ENCODE measurements at places on chromosomes 5 and 9. TPM values are rescaled to one million over a fixed set of nuclear protein-coding genes. Genes with fewer than 3 reads are reported as not detected.

GRCh38 chr9:137784046-137784445 lies 93.5 kb upstream of the CACNA1B start:
- DNase-seq, result no peak

ARHGEF39 gene
- 0.59 TPM for total RNA-seq

DNA sequence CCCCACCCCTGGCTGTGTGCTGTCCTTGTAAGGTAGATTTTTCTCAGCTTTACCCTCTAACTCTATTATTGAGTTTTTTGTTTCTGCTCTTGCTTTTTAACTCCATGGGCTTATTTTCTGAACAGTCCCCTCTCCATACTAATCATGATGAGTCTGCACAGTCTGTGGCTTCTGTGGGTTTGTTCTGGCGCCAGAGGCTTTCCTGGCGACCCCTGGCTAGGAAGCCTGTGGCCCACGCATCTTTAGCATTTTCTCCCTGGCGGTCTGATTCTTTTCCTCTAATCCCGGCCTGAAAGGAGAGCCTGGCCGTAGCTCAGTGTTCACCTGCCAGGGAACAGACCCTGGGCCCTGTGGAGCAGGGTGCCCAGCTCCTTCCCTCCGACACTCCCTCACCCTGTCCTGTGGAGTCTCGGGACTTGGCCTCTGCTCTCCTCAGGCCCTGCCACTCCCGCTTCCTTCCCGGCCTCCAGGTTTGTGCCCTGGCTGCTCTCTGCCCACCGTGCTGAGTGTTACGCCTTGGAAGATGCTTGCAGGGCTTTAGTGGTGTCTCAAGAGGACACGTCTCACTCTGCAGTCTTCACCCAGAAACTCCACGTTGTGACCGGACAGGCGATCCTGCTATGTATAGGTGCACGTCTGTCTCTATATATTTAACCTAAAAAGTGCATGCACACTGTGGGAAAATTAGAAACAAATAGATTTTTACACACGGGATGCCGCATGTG lies 31.7 kb upstream of the LRRC14B start:
- no peak for DNase-seq

DNA sequence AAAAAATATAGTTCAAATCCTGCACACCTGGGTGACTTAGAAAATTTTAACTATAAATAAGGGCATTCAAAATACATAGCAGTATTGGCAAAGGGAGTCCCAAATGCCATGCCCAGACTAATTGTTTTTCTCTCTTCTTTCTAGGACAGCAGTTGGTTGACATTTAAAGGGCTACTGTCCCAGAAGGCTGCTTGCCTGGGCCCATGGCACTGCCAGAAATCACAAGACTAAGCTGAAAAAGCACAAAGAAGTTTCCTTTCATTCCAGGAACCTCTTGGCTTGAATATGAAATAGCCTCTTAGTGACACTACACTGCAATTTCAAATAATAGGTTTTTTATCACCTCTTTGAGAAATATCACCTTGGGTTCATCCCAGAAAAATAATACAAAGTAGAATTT lies 388.9 kb upstream of the TRPC7 start:
- no peak for DNase-seq

DNA sequence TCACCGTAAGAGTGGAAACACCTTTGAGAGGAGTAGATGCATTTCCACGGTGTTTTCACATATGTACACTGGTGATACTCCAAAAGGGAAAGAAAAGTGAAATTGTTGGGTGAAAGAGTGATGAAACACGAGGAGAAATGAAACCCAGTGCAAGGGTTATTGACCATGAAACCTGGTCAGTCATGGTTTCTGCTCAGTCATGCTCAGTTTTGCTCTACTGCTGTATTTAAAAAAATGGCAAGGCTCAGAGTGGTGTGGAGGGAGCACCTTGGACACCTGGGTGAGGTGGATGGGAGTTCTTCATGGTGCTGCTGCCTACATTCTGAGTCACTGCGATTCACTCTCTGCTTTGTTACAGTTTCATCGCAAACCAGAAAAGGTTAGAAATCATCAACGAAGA lies 32.3 kb downstream of the NTRK2 start:
- DNase-seq, result no peak

DNA sequence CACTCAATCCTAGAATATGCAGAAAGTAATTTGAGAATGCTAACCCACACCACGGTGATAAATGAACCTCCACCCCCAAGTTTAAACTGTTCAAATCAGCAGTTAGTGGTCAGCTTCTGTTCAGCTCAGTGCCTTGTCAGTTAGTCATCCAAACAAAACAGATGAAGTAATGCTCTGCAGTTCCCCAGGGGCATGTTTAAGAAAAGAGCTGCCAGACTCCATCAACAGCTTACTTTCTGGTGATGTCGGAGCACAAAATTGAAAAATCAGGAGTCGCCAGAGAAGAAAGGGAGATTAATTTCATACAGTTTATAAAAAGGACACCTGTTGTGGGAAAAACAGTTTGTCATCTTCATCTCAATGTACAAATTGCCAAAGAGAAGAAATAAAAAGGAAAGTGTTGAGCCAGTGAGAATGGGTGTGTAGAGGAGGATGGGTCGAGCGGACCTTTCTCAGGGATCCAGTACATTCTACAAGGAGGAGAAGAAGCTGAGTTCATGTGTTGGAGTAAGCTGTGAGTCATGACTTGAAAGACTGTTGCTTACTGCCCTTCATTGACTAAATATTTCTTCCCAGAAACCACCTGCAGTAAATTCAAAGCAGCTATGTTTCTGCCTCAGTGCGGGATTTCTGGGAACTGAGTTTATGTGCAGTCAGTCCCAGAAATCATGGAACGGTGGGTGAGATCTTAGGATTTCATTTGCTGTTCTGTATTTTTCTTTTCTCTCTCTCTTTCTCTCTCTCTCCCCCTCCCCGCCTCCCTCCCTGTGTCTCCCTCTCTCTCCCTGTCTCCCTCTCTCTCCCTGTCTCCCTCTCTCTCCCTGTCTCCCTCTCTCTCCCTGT lies 13.7 kb downstream of the TRIO start:
- DNase-seq, result no peak

GRCh38 chr9:35258660-35259474 lies 97.1 kb downstream of the UNC13B start:
- DNase-seq, result no peak

CMYA5 gene
- 0.11 TPM for total RNA-seq

DMGDH gene
- not detected for total RNA-seq

DNA sequence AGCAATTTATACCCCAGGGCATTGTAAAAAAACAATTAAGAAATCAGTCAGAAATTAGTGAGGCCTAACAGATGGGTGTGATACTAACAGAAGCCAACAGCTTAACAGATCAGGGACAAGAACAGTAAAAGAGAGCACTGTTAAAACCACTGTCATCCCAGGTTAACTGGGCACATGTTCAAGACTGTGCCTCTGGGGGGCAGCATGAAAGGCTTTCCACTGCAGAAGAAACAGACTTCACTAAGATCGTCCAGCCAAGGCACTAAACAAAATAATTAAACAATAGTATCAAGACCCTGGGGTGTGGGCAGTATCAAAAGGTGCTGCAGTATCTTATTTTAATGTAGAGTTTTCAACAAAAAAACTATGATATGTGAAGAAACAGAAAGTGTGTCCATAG lies 43.5 kb downstream of the FBN2 start:
- no peak for DNase-seq

DNA sequence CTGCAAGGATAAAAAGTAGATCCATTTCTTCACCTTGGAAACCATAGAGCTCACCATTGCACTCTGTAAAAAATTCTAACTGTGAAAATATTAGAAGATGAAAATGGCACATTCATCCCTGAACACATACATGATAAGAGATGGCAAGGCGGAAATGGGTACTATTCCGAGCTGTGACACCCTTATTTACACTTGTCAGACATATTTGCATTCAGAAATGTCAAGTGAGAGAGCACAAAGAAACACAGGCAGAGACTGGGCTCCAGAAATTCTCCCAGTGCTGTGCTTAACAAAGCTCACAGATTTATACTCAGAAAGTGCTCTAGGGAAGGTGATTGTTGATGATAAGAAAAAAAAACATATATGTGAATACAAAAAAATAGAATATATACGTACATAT lies 170.3 kb upstream of the PUM3 start:
- DNase-seq, result no peak

DNA sequence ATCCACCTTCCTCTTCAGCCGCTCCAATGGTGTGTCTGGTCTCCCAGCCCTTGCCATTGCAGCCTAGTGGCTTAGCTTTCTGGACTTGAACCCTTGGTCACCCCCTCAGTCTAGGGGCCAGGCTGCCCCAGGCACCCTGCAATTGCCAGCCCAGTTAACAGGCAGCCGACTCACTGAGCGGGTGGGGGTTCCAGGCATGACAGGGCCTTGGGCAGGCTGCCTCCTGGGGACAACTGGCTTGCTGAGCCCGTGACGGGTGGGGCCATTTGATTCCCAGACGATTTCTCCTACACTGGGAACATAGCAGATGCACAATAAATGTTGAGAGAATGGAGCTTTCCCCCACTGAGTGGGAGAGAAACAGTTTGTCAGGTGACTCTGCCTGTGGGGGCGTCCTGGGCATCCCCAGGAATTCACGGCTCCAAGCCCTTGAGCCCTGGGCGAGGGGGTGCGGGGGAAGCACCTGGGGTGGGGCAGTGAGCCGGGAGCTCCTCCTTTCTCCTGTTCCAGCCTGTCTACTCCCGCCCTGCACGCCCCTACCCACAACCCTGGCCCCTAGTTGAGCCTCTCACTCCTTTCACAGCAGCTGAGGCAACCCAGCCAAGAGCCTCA lies 12.6 kb upstream of the AQP7 start:
- DNase-seq, result no peak

GRCh38 chr9:71632776-71633175 lies 135.5 kb downstream of the CEMIP2 start:
- no peak for DNase-seq

SOX30 gene
- 0.47 TPM for total RNA-seq

GRCh38 chr5:1343315-1343751 lies 1.6 kb downstream of the CLPTM1L start:
- no peak for DNase-seq

GRCh38 chr5:143569722-143570567 lies 166.5 kb upstream of the NR3C1 start:
- DNase-seq, result no peak

DNA sequence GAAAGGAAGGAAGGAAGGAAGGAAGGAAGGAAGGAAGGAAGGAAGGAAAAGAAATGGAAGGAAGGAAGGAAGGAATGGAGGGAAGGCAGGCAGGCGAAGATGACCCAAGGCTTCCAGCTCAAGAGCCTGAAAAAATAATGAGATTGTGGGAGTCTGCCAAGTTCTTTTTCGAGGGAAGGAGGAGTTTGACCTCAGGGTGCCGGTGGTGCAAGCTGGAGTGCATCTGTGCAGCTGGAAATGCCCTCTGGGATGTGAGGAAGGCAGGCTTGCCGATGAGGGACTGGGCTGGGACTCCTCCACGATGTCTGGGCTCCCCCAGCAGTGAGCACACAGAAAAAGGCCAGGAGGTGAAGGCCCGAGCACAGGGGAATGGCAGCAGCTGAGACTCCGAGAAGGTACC lies 154.9 kb upstream of the DAPK1 start:
- DNase-seq, result no peak

DNA sequence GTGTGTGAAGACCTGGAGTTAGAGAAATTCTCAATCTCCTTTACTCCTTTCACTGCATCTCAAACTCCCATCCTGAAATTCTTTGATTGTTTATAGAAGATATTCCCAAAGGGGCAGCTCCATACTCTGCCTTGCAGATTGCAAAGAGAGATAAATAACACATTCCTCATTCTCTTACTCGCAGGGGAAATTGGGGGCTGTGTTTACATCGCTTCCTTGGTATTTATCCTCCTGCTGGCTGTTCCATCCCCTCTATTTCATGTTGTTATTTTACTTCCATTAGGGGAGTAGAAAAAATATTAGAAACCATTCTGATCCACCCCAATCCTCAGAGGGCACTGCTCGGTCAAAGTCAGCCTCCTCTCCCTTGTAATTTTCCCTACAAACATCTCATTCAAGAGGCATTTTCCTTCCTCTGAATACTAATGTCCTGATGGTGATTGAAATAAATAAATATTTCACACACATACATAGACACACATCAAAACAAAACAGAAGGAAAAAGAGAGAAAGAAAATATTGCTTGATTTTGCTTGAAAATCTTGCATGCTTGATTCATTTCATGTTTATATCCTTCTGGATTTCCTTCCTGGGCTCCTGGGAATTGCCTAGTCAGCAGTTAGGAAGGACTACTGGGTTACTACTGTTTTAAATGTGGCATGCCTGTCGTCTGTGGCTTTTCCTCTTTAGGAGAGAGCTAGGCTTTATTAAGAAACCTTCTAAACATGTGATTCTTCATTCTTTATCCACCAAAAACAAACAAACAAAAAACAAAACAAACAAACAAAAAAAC lies 420.1 kb upstream of the PAPPA start:
- no peak for DNase-seq

DNA sequence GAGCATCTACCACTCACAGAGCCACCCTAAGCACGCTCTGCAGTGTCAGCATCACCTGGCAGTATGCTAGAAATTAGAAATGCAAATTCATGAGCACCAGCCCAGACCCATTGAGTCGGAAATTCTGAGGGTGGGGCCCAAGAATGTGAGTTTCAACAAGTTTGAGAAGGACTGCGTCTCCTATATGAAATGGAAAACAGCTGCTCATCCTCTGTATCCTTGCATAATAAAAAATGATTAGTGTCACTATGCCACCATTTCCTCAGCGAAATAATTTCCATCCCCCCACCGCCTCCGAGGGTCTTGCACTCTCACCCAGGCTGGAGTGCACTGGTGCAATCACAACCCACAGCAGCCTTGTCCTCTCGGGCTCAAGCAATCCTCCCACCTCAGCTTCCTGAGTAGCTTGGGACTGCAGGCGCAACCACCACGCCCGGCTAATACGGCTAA lies 1.3 kb upstream of the IQGAP2 start:
- peak; percentile 20 for DNase-seq

- DNase-seq, result no peak
Observed at GRCh38 chr5:14400085-14400484, 181.5 kb upstream of the OTULINL start.

ADAMTSL2 gene
- not detected for total RNA-seq

DNA sequence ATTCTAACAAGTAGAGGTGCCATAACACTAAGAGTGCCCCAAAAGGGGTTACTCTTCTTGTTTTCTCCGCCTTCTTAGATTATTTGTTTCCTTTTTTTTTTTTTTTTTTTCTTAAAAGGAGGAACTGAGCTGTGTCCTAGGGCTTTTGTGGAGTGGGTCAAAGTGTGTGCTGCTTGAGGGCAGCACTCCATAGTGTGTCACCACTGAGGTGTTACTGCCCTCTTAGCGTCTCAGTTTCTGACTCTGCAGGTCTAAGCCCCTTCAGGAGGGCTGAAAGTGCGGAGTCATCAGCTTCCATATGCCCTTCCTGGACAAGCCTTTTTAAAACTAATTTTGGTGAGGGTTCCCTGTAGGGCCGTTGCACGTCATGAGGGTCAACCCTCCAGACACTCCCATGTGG lies 12.6 kb upstream of the NANS start:
- DNase-seq, result no peak

NUDT12 gene
- 2.6 TPM for total RNA-seq
